ENCODE measurements at places on chromosomes 7 and 10.
A peak's percentile ranks its signal among the peaks of the same experiment; 100 is the strongest.

- no peak for DNase-seq
Observed at GRCh38 chr10:82144153-82144552, 269.2 kb downstream of the NRG3 start.

DNA sequence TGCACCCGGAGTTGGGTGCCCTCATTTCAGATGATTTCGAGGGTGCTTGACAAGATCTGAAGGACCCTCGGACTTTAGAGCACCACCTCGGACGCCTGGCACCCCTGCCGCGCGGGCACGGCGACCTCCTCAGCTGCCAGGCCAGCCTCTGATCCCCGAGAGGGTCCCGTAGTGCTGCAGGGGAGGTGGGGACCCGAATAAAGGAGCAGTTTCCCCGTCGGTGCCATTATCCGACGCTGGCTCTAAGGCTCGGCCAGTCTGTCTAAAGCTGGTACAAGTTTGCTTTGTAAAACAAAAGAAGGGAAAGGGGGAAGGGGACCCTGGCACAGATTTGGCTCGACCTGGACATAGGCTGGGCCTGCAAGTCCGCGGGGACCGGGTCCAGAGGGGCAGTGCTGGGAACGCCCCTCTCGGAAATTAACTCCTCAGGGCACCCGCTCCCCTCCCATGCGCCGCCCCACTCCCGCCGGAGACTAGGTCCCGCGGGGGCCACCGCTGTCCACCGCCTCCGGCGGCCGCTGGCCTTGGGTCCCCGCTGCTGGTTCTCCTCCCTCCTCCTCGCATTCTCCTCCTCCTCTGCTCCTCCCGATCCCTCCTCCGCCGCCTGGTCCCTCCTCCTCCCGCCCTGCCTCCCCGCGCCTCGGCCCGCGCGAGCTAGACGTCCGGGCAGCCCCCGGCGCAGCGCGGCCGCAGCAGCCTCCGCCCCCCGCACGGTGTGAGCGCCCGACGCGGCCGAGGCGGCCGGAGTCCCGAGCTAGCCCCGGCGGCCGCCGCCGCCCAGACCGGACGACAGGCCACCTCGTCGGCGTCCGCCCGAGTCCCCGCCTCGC is at the start of gene EGFR:
TSS of gene EGFR (plus strand) at position 657 of the 830 bp plus-strand sequence. CDS start 261 bp downstream, outside the sequence.
- DNase-seq, result peak; percentile 80

GRCh38 chr10:62264702-62265436 is 3.8 kb downstream of the RTKN2 start:
- peak; percentile 92 for DNase-seq

DNA sequence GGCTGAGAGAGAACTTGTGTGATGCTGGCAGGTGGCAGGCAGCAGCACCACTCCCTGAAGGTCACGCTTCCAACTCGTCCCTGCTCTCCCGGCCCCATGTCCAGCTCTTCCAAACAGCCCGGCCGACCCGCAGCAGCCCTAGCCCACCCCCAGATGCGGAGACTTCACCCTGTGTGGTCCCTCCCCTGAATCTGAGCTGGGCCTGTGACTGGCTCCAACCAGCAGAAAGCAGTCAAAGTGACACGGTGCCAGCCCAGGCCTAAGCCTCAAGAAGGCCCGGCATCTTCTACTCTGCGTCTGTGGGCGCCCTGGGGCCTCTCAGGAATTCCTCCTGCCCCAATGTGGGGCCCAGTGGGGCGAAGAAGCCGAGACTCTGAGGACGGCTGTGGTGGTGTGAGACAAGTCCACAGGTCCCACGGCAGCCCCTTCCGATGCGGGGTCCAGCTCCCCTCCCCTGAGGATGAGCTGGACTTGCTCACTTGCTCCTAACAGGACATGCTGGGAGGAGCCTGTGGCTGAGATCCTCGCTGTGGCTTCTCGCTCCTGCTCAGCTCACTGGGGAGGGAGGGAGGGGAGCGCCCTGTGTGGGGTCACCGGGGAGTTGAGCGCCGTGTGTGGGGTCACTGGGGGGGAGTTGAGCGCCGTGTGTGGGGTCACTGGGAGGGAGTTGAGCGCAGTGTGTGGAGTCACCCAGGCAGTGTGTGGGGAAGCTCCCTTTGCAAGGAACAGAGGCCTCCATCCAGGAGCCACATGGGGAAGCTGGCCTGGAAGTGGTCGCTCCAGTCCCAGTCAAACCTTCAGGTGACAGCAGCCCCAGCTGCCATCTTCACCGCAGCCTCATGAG is 9.5 kb downstream of the STK32C start:
- DNase-seq, result no peak
